ENCODE measurements at places on chromosomes 4 and X. TPM values are rescaled to one million over a fixed set of nuclear protein-coding genes. Genes with fewer than 3 reads are reported as not detected.

DNA sequence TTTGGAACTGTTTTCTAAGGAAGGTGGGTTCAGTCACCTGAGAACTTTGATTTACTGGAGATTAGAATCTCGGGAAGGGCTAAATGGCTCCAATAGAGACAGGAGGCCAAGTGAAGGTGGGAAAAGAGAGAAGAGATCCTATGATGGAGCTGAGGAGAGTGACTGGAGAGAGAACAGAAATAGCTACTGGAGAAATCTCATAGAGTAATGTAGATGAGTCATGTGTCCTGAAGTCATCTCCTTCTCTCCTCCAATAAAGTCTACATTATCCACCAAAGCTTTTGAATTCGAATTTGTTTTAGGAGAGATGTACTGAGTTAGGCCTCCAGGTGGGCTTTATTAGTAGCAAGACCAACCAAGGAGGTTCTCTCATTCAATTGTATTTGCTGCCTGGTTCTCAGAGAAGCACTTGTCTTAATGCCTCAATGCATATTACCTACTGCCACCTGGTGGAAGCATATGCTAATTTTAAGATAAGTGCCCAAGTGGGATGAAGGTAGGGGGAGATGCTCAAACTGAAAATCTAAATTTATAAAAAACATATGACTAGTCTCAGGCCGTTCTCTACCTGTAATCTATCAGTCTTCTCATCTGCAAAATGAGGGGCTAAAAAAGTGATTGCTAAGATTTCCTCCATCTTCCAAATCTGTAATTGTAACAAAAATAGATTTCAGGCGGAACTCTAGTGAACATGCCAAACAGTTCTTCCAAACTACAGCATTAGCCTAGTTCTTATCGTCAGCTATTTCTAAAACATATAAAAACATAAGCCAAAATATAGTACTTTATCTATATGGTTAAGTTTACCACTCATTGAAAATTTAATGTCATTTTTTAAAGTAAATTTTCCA, 24.4 kb downstream of the TXK start:
- no peak for DNase-seq

DNA sequence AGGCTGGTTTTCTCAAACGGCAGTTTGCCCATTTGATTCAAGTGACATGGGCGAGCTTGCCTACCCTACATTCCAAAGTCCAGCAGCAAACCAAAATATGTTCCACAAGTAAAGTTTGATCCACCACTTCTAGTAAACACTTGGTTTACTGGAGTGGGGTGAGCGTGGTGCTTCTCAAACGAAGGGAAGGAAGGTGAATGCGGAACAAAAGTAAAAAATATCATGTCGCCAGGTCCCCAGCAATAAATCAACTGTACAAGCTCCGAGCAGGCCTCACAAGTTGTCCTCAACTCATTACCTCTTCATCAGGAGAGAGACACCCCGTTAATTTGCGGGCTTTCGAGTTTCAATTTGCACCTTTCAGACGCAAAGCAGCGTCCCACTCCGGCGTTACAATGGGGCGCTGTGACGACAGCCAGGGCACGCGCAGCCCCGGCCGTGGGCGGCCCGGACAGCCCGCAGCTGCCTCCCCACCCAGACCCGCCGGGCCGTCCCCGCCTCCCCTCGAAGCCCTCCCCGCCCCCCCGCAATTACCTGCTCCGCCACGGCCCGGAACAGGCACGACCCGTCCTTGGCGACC, 1.0 kb downstream of the OTUD4 start:
- peak; percentile 93 for DNase-seq

The RBM41 gene
- 14.0 TPM for total RNA-seq

DNA sequence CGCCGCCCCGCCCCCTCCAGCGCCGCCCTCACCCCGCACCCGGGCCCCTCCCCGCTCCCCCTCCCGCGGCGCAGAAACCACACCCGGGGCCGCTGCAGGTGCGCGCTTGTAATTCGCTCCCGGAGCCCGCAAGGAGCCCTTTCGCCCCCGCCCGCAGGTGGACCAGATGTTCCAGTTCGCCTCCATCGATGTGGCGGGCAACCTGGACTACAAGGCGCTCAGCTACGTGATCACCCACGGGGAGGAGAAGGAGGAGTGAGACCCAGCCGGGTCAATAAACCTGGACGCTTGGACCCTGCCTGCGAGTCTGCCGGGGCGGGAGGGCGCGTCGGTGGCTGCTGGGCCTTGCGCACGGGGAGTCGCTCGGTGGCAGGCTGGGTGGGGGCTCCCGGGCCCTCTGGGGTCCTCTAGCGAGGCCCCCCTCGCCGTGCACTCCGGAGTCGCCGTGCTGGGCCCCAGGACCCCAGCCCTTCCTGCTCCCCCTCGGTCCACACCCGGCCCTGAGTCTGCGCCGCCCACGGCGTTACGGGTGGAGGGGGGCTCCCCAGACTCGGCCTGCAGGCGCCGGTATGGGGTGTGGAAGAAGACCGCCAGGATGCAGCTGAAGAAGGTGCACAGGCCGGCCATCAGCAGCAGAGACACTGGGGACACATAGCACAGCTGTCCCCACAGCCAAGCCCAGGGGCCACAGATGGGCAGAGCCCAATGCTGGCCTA, 7.1 kb downstream of the SLC49A3 start:
- DNase-seq: peak; percentile 77

- no peak for DNase-seq
These were observed 49.7 kb downstream of the HTT start for GRCh38 chr4:3124070-3124767.

The FBXL5 gene
- 69.3 TPM for total RNA-seq

The GLRA2 gene
- total RNA-seq: not detected
